ENCODE measurements at places on chromosomes 3 and 15. TPM values are rescaled to one million over a fixed set of nuclear protein-coding genes. Genes with fewer than 3 reads are reported as not detected.

Gene SLC4A7
- total RNA-seq = 62.3 TPM

Gene LRRC31
- not detected for total RNA-seq

Gene SLC2A2
- not detected for total RNA-seq

Gene KIF7
- total RNA-seq = 0.95 TPM

Gene ITGA11
- total RNA-seq = 0.59 TPM

Gene MAP1A
- 1.5 TPM for total RNA-seq

Gene DAPK2
- 0.87 TPM for total RNA-seq

Gene MCF2L2
- total RNA-seq = 4.7 TPM

Gene LXN
- 8.6 TPM for total RNA-seq

Gene CDHR4
- total RNA-seq = 0.22 TPM

Gene THSD4
- total RNA-seq = not detected

Gene BCHE
- total RNA-seq = not detected

Gene IL16
- 63.1 TPM for total RNA-seq

Gene TM4SF18
- not detected for total RNA-seq

Gene ELL3
- total RNA-seq = 2.4 TPM

Gene MYRIP
- total RNA-seq = not detected

Gene RBMS3
- total RNA-seq = 1.6 TPM

Gene SKOR1
- 0.12 TPM for total RNA-seq

Gene CGNL1
- total RNA-seq = not detected

Gene ISLR
- not detected for total RNA-seq

Gene SNTN
- not detected for total RNA-seq

Gene LRIG1
- 35.3 TPM for total RNA-seq

Gene ZBED2
- 610 TPM for total RNA-seq

Gene ICE2
- total RNA-seq = 71.3 TPM

Gene LSMEM2
- total RNA-seq = not detected

Gene SLC9A9
- total RNA-seq = 1.6 TPM

Gene PP2D1
- not detected for total RNA-seq

Gene CD200R1
- total RNA-seq = 4.4 TPM

Gene ARIH2
- total RNA-seq = 109 TPM

Gene FOXL2NB
- total RNA-seq = not detected

Gene GATM
- total RNA-seq = 1.3 TPM

Gene DMXL2
- total RNA-seq = 6.1 TPM

Gene SQOR
- 181 TPM for total RNA-seq

Gene DUOXA2
- not detected for total RNA-seq

Gene ARGFX
- total RNA-seq = not detected

Gene WDR5B
- total RNA-seq = 4.4 TPM

Gene APOD
- total RNA-seq = 0.59 TPM

Gene PCLAF
- total RNA-seq = 85.8 TPM

Gene SLC6A11
- total RNA-seq = not detected

Gene WDR72
- total RNA-seq = not detected

Measured in activated CD4-positive, alpha-beta memory T cell treated with anti-CD3 and anti-CD28 coated beads for 36 hours (primary cell).